ENCODE measurements at places on chromosomes 6 and 20.

DNA sequence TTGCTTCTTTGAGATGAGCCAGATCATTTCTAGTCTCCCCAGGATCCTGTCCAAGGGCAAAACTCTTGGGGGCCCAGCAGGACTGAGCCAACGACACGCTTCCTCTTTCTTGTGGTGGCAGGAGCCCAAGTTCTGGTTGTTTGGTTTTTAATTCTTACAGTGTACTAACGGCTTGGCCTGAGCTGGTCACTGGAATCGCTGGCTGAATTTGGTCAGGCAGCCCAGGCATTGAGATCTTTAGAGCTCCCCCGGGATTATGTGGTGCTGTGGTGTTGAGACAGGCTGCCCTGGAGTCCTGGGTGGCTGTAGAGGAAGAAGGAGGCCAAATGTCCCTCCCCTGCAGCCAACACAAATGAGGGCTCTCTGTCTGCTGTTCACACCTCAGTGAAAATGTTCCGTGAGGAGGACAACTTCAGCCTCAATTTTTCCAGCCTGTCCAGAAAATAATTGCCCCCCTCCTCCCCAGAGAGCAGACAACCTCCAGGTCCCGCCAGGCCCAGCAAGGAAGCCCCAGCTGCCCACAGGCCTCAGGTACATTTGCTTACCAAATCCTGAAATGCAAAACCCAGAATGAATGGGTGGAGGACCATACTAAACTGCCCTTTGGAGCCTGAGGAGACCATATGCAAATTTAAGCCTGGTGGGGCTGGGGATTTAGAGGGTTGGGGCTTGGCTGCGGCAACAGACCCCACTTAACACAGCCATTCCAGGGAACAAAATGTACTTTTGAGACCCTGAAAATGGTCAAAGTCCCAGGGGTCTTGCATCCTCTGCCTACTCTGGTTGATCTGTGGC lies 23.6 kb downstream of the BNIP5 start:
- DNase-seq, result no peak

DNA sequence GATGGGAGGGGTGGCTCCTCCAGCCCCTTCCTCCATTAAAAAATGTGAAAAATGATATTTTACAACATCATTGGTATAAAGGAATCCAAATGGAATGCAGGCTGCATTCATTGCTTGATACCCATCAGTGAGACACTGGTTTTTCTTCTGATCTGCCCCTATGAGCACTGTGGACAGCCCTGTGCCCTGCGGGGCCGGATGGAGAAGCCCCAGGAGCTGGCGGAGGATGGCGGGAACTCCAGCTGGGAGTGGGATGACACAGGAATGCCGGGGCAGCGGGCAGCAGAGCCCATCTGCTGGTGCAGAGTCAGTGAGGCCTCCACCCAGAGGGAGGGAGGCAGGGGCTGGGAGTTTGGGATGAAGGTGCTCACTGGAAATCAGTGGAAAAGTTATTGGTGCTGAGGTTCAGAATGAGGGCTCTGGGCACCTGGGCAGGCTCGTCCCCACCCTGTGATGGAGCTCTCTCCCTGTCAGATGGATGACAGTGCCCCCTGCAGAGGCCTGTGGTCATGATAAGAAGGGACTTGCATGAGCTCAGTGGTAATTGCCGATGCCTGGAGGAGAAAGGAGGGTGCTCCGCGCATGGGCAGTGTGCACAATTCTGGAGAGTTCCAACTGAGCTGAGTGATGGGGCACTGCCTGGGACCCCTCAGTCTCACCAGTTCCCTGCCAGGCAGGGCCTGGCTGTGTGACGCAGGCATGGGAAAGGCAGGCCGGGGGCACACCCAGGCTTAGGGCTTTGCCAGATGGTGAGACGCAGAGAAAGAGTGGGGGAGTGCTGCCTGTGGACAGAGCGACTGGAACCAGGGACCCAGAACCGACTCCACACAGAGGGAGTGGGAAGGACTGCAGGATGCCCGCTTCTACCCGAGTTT lies 23.2 kb downstream of the CTCFL start:
- no peak for DNase-seq

- no peak for DNase-seq
These were observed 5.3 kb upstream of the ZNF184 start for GRCh38 chr6:27478141-27478705.

DNA sequence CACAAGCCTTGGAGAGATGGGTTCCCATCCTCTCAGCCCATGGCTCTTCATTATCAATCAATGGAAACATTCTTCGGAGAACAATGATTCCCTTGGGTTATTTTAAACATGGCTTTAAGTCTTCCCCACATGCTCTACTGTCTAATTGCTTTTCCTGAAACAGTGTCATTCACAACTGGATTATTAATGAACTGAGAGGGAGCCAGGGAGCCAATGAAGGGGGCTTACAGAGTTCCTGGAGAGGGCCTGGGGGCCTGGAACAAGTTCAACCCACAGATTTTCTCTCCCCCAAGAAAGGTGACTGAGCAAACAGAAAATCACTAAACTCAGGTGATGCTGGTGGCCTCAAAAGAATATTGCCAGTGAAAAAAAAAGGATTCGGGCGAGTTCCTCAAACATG lies 1.3 kb upstream of the PPP1R16B start:
- DNase-seq, result no peak

- peak; percentile 10 for DNase-seq
These were observed 24.3 kb downstream of the RBL1 start for GRCh38 chr20:37071481-37071911.

- DNase-seq, result no peak
These were observed 576 bp downstream of the NECAB3 start for GRCh38 chr20:33673410-33674293.

DNA sequence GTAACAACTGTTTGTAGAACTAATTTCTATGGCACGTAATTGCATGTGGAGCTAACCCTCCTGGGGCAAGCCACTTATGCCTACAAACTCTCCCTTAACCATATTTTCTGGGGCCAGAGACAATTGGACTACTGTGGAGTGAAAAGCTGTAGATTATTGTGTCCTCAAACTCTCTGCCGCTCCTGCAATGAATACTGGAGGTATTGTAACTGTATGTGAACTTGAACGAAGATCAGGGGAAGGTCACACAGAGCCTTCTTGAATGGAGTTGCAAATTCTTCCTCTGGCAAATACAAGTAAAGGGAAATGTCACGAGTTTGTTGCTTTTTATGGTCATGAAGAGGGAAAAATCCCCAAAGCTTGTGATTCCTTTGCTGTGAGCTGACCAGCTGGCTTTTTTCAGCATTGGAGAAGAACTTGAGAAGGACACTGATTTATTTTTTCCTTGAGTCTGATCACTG lies 18.2 kb downstream of the AKAP12 start:
- no peak for DNase-seq

DNA sequence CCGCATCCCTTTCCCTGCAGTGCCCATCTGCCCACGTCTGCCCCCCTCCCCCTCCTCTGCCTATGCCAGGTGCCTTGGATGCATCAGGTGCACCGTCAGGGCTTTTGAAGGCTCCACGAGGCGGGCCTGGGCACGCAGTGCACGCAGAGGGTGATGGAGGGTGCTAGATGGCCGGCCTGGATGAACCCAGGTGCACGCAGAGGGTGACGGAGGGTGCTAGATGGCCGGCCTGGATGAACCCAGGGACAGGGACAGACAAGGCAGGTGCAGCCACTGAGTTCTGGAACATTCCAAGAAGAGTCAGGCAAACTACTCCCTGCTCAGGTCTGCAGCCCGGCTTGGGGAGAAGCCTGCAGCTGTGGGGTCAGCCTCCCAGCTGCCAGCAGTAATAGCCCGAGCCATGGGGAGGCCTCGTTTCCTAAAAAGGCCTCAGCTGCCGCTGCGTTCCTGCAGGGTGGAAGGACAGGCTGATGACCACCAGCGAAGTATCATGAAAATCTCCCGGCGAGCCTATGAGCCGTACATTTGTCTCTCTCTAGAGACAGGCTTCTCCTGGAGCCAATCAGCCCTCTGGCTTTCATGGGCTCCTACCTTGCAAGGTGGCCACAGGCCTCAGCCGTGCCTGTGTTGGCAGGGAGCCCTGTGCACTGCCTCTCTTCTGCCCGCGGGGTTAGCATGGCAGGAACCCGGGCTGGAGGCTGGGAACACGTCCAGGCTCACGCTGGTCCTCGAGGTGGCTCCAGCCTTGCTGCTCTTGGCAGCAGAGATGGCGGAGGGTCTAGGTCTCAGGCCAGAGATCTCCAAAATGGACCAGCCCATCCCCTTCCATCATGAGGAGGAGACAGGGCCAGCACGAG lies 29.6 kb downstream of the NTSR1 start:
- no peak for DNase-seq

DNA sequence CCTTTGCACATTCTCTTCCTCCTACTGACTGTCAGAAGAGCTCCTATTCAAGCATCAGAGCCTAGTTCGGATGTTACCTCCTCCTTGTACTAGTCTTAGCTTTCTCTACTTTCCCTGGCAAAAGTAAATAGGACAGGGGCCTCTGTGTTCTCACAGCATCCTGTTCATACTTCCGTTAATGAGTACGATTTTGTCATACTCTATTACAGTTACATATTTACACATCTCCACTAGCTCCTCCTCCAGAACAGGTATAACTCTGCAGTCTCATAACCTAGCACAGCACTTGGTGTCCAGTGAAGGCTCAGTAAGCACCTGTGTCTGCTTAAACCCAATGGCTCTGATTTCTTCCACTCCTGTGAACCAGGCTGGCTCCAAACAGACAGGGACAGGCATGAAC lies 7.0 kb downstream of the ELMO2 start:
- no peak for DNase-seq

- DNase-seq, result no peak
These were observed 17.7 kb downstream of the WFDC2 start for GRCh38 chr20:45487231-45487635.

GRCh38 chr6:46736906-46737305 lies 1.7 kb upstream of the PLA2G7 start:
- DNase-seq, result no peak

- no peak for DNase-seq
These were observed 38.3 kb upstream of the DUSP22 start for GRCh38 chr6:254016-254415.

- no peak for DNase-seq
These were observed 6.3 kb downstream of the MRPS18A start for GRCh38 chr6:43681303-43681702.

DNA sequence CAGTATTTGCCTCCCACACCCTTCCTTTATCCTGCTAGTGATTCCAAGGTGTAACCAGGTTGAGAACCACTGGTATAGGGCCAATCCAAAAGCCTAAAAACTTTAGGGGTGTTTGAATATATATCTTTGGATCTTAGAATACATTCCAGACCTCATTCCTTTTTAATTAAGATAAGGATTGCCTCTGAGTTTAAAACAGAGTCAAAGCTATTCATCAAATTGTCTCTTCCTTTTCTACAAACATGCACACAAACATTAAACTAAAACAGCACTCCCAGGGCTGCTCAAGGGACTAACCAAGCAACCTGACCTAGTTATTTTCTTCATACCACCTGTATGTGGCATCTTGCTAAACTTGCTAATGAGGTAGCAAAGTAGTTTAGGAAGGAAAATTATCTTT lies 22.1 kb upstream of the COL9A1 start:
- DNase-seq, result no peak

GRCh38 chr6:1621070-1621701 lies 11.5 kb downstream of the FOXC1 start:
- DNase-seq, result no peak

- no peak for DNase-seq
These were observed 225.3 kb downstream of the RIMS1 start for GRCh38 chr6:72111611-72112010.

GRCh38 chr20:53981752-53982437 lies 88.5 kb downstream of the BCAS1 start:
- no peak for DNase-seq

- no peak for DNase-seq
These were observed 315.8 kb upstream of the SOX4 start for GRCh38 chr6:21277601-21278374.

DNA sequence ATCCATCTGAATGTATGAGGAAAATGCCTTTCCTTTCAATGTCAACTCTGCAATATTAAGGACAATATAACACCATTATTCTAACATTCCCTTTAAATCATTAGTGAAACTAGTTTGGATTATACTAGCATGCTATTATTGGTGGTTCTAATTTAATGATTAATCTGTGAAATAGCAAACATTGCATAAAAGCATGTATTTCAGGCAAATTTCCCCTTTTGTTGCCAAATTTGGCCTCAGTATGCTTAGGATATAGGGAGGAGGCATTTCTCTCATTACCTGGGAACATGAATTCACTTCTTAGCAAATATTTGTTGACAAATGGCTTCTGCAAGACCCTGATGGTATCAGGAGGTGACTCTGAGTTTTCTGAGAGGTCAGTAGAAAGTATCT lies 1.6 kb downstream of the TPMT start:
- DNase-seq, result no peak

DNA sequence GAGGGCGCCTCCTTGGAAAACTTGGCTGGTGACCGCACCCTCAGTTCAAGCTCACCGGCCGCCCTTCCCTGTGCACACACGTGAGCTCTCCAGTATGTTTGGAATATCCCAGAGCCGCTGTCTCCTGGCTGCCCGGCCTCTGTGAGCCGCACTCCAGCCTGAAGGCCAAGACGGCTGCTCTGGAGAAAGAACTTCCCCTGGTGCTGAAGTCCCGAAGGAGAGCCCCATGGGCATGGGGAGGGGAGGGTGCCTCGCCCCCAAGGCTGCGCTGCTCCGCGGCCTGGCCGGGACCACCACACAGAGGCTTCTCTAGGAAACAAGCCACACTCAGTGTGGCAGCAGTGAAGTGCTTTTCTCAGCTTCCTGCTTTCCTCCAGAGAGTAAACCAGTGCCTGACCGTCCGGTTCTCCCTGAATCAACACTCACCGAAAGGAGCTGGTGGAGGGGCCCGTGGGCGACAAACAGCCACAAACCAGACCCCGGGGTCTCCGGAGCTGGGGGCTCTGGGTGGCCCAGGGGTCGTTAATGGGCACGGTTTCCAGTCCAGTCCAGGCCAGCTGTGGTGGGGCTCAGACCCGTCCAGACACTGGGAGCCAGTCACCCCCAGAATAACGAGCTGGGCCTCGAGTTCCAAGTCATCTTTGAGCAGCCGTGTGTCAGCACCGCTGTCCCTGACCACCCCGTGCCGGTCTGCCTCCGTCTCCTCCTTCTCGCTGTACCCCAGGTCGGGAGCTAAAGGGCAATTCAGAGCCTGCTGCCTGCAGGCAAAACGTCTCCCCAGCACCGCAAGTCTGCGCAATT lies 87.4 kb upstream of the BHLHE23 start:
- no peak for DNase-seq

DNA sequence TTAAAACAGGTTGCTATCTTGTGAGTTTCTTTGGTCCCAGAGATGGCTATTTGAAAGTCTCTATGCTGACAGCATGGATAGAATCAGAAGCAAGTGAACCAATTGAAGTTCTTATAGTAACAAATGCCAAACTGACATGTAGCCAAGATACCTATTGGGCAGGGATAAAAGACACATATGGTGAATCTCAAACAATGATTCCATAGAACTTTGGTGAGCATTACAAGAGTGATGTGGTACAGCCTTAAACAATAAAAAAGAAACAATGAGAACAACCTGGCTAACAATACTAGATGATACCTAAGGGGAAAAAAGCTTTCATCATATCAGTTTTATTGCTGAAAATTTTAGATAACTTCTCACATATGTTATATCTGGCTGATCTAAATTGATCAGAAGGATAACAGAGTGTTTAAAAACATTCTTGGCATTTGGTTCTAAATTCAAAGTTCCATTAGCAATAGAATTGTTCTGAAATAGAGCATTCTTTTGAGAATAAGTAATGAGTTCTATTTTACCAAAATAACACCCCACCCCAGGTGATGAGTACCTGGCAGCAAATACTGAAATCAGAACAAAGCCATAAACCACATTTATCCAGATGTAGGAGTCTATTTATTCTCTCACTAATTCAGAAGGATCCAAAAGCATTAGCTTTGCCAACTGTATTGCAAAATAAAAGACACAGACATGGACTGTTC lies 5.8 kb upstream of the HMGCLL1 start:
- DNase-seq, result no peak

GRCh38 chr6:37759221-37760144 lies 60.0 kb upstream of the ZFAND3 start:
- DNase-seq, result no peak

- DNase-seq, result no peak
These were observed 189.3 kb downstream of the ERMARD start for GRCh38 chr6:169940481-169941271.
